ENCODE measurements at places on chromosomes 5 and 9. TPM values are rescaled to one million over a fixed set of nuclear protein-coding genes. Genes with fewer than 3 reads are reported as not detected.

Gene ADAMTS16
- total RNA-seq: not detected

DNA sequence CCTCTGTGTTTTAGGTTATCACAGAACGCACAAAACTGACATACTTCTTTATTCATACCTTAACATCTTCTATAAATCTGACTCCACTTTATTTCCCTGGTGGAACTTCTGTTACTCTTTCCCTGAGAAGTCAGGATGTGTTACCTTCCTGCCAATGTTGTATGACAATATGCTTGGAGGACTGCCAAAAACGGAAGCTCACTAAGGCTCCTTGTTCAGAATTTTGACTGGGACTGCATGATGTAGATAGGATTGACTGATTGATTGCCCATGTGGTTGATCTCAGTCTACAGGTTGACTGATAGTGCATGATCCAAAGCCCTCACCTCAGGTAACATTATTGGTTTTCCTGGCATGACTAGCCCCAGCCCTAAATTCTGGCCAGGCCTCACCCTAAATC lies 319.4 kb downstream of the TLR4 start:
- no peak overlapping the region for H3K4me3 ChIP-seq
- H3K4me1 ChIP-seq: no peaks in the 10 kb centered on the region
- no peaks in the 10 kb centered on the region for H3K36me3 ChIP-seq
- peak; percentile 6 for DNase-seq
- no peaks in the 10 kb centered on the region for H3K27me3 ChIP-seq

GRCh38 chr9:116589392-116590354 lies 97.4 kb upstream of the TRIM32 start:
- no peak for DNase-seq
- H3K4me1 ChIP-seq: no peaks in the 10 kb centered on the region
- no peaks in the 10 kb centered on the region for H3K27me3 ChIP-seq
- no peak overlapping the region for H3K4me3 ChIP-seq
- no peak overlapping the region for H3K27ac ChIP-seq
- no peaks in the 10 kb centered on the region for H3K36me3 ChIP-seq

DNA sequence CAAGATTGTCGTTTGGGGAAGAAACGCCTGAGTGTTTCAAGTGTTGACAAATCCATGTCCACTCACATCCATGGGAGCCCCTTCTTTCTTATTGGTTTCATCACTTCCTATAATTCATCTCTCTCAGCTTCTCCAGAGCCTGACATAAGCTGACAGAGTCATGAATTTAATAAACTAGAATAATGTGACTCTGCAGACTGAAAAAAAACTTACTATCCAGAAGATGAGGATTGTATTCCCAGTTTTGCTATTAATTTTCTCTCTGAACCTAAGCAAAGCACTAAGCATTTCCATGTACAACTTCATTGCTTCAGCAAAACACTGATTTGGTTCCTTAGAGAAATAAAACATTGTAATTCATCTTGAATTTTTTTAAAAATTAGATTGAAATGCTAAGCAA lies 691.8 kb downstream of the MTRR start:
- no peak overlapping the region for H3K27ac ChIP-seq
- H3K27me3 ChIP-seq: no peaks in the 10 kb centered on the region
- DNase-seq: no peak
- H3K36me3 ChIP-seq: no peaks in the 10 kb centered on the region
- no peaks in the 10 kb centered on the region for H3K4me1 ChIP-seq

Gene SPINK1
- total RNA-seq: 2.9 TPM

Gene LCN1
- total RNA-seq: not detected

Gene SAXO1
- 4.7 TPM for total RNA-seq

- DNase-seq: no peak
- no peaks in the 10 kb centered on the region for H3K4me1 ChIP-seq
- no peak overlapping the region for H3K27ac ChIP-seq
- H3K36me3 ChIP-seq: peaks cover 76% of the 10 kb centered on the region
- no peaks in the 10 kb centered on the region for H3K27me3 ChIP-seq
Measured at GRCh38 chr5:180848878-180849277, 12.2 kb downstream of the ZFP62 start.

GRCh38 chr9:134150557-134151214 lies 13.7 kb downstream of the RNU6ATAC start:
- no peak overlapping the region for H3K27ac ChIP-seq
- peaks cover 88% of the 10 kb centered on the region for H3K36me3 ChIP-seq
- no peak overlapping the region for H3K4me3 ChIP-seq
- DNase-seq: no peak
- no peaks in the 10 kb centered on the region for H3K4me1 ChIP-seq
- H3K27me3 ChIP-seq: no peaks in the 10 kb centered on the region

GRCh38 chr9:99416007-99416406 lies 193.9 kb downstream of the SEC61B start:
- no peaks in the 10 kb centered on the region for H3K27me3 ChIP-seq
- H3K36me3 ChIP-seq: no peaks in the 10 kb centered on the region
- DNase-seq: no peak
- no peak overlapping the region for H3K27ac ChIP-seq
- no peaks in the 10 kb centered on the region for H3K4me1 ChIP-seq

- H3K27ac ChIP-seq: no peak overlapping the region
- no peak overlapping the region for H3K4me3 ChIP-seq
- DNase-seq: no peak
- no peaks in the 10 kb centered on the region for H3K36me3 ChIP-seq
- H3K4me1 ChIP-seq: no peaks in the 10 kb centered on the region
Measured at GRCh38 chr9:127011772-127012171, 97.2 kb downstream of the RALGPS1 start.

GRCh38 chr5:7878381-7878873 lies 9.5 kb downstream of the MTRR start:
- H3K27me3 ChIP-seq: no peaks in the 10 kb centered on the region
- DNase-seq: no peak
- peaks cover 28% of the 10 kb centered on the region for H3K4me1 ChIP-seq
- H3K36me3 ChIP-seq: peaks cover 83% of the 10 kb centered on the region
- H3K27ac ChIP-seq: peak overlapping the region; percentile 15

GRCh38 chr5:121500310-121500709 lies 351.4 kb upstream of the FTMT start:
- no peak overlapping the region for H3K27ac ChIP-seq
- no peaks in the 10 kb centered on the region for H3K36me3 ChIP-seq
- H3K27me3 ChIP-seq: no peaks in the 10 kb centered on the region
- H3K4me3 ChIP-seq: no peak overlapping the region
- no peaks in the 10 kb centered on the region for H3K4me1 ChIP-seq

DNA sequence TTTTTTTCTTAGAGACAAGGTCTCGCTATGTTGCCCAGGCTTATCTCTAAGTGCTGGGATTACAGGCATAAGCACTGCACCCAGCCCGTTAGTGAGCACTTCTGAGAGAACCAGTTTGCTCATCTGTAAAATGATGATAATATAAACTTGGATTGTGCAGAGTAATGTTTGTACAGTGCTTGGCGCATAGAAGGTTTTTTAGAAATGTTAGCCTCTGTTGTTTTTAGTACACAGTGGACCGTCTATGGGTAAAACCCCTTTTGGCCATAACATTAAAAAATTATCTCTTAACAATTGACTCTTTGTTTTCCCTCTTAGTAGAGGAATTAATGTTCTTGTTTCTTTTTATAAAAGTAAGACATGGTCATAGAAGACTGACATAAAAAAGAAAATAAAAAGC lies 202.1 kb downstream of the PCSK5 start:
- H3K36me3 ChIP-seq: peaks cover 3% of the 10 kb centered on the region
- H3K27me3 ChIP-seq: no peaks in the 10 kb centered on the region
- no peaks in the 10 kb centered on the region for H3K4me1 ChIP-seq
- H3K27ac ChIP-seq: no peak overlapping the region
- H3K4me3 ChIP-seq: no peak overlapping the region

DNA sequence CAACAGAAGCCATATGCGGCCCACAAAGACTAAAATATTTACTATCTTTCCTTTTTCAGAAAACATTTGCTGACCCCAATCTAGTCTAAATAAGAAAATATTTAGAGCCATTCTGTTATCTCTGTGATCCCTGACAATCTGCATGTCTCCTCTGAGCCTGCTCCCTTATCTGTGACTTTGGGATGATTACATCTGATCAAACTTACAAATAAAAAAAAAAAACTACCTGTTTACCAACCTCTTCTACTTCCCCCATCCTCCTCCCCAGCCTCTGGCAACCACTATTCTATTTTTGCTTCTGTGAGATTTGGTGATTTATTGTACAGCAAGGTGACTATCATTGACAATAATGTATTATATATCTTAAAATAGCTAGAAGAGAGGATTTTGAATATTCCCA lies 176.3 kb upstream of the CD180 start:
- H3K27ac ChIP-seq: no peak overlapping the region
- DNase-seq: no peak
- H3K4me3 ChIP-seq: no peak overlapping the region
- H3K27me3 ChIP-seq: no peaks in the 10 kb centered on the region
- H3K36me3 ChIP-seq: no peaks in the 10 kb centered on the region
- H3K4me1 ChIP-seq: no peaks in the 10 kb centered on the region

Gene TAF11L10
- total RNA-seq: not detected

DNA sequence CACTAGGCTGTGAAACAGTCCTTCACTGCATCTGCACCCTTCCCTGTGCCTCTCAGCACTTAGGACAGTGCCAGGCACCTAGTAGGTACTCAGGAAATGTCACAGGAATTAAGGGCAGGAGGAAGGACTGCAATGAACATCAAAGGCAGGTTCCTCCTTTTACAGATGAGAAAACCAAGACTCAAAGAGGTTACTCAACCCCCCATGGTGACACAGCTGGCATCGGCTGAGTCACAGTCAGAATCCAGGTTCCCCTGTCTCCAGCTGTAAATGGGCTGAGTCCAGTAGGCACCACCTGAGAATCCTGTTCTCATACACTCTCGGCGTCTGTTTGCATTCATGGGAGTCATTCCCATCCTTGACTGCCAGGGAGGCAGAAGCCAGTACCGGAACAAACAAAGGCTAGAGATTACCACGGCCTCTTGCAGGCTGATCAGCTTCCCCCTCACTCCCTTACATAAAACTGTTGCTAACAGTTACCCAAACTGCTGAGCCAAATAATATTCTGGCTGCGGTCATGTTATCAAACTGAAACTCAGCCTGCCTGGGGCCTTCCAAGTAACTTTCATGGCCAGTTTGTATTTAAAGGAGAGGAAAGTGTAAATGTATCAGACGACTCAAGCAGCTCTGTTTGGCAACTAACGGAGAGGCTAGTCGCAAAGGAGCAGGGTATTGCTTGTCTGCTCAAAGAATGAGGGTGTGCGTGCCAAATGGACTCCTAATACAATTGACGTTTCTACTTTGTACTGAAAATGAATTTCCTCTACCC lies 201.7 kb downstream of the PAPPA start:
- DNase-seq: peak; percentile 84
- no peak overlapping the region for H3K4me3 ChIP-seq
- H3K27me3 ChIP-seq: no peaks in the 10 kb centered on the region

DNA sequence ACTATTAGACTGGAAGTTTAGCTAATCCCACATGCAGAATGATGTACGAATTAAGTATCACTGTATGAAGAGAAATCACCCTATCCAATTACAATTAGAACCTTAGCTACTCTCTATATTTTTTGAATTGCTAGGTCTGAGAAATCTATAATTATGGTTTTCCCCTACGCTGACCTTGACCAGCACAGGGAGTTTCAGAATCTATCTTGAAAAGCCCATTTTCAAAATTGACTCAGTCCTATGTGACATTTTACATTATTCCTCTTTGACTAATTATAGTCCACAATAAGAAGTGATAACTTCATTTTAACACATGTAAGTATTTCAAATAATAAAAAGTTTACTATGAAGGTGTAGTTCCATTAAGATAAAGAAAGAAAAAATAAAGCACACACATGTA lies 21.5 kb downstream of the NUDT12 start:
- H3K4me1 ChIP-seq: no peaks in the 10 kb centered on the region
- no peak overlapping the region for H3K27ac ChIP-seq
- no peak overlapping the region for H3K4me3 ChIP-seq
- no peak for DNase-seq
- no peaks in the 10 kb centered on the region for H3K36me3 ChIP-seq
- H3K27me3 ChIP-seq: no peaks in the 10 kb centered on the region

Gene INSL6
- total RNA-seq: not detected

- no peak overlapping the region for H3K4me3 ChIP-seq
- no peaks in the 10 kb centered on the region for H3K36me3 ChIP-seq
- DNase-seq: no peak
- H3K27ac ChIP-seq: no peak overlapping the region
- H3K27me3 ChIP-seq: no peaks in the 10 kb centered on the region
Measured at GRCh38 chr9:2210201-2210600, 195.1 kb downstream of the SMARCA2 start.

- DNase-seq: no peak
- H3K27ac ChIP-seq: no peak overlapping the region
- H3K27me3 ChIP-seq: no peaks in the 10 kb centered on the region
- no peaks in the 10 kb centered on the region for H3K36me3 ChIP-seq
Measured at GRCh38 chr5:99000876-99001275, 72.1 kb upstream of the CHD1 start.

DNA sequence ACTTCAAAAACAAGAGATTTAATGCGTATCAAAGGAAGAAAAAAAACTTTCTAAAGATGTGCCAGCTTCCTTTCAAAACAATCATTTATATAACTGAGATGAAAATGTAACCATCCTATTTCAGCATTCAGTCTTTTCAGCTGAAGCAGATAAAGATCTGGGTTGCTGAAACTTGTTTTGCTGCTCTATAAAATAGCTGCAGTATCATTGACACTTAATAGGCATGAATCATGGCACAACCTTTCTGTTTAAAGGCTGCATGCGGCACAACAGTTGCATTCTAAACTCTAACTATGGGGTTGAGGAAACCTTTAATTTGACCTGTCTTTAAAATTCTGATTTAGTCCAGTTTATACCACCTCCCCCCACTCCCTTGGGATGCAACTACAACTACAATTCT lies 196.7 kb downstream of the MPDZ start:
- H3K36me3 ChIP-seq: no peaks in the 10 kb centered on the region
- H3K4me1 ChIP-seq: no peaks in the 10 kb centered on the region
- no peak overlapping the region for H3K4me3 ChIP-seq

Gene TMEM252
- total RNA-seq: not detected

DNA sequence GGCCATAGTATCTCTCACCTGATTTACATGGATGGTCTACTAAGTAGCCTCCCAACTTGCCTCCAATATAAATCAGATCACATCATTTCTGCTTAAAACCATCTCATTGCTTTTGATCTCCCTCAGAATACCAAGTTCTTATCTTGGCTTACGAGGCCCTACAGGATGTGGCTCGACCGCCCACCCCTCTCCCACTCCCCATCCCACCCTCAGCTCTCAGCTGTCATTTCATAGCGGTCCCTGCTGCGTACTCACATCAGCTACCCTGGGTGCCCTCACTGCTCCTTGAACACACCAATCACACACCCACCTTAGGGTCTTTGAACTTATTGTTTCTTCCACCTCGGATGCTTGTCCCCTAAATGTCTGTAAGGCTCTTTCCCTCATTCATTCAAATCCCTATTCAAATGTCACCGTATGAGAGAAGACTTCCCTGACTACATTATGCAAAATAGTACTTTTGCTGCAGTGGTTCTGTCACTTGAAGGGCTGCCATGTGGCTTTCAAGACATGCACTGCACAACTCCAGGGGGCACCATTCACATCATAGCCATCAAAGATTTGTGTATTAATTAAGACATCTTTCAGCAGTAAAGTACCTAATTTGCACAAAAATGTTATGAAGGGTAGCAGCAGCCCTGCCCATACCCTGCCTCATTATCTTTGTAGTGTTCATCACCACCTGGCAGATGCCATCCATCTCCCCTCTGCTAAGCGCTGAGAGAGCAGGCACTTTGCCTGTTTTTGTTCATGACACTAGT lies 171.1 kb downstream of the ENC1 start:
- H3K4me1 ChIP-seq: no peaks in the 10 kb centered on the region
- no peaks in the 10 kb centered on the region for H3K36me3 ChIP-seq
- DNase-seq: no peak

Gene DELE1
- total RNA-seq: 65.0 TPM

Data from stomach (tissue), 19 donors.